Adrenal gland (tissue), 19 donors: ENCODE measurements at places on chromosomes 1 and 21. TPM values are rescaled to one million over a fixed set of nuclear protein-coding genes. Genes with fewer than 3 reads are reported as not detected.
A peak's percentile ranks its signal among the peaks of the same experiment; 100 is the strongest.

GRCh38 chr1:217781056-217781455 is 149.9 kb downstream of the SPATA17 start:
- no peak for DNase-seq

GRCh38 chr1:64516301-64516700 is 46.4 kb downstream of the CACHD1 start:
- no peak for DNase-seq

GRCh38 chr1:27519331-27520258 is 29.6 kb upstream of the WASF2 start:
- peak; percentile 91 for DNase-seq

DNA sequence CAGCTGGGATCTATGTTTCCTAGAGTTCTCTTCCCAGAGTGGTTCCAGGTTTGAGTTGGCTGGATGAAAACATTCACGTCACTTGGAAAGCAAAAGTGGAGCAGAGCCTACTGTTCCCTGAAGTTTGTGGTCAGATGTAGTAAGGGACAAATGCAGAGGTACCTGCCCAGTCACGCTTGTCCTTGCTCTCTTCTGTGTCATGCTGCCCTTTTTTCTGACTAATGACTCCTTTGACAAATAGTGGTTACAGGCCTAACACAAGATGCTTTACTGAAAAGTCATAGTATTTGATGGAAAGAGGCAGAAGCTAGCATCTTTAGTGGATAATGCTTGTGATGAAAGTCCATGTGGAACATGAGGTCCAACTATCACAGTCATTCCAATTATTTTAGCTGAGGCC is 881.4 kb upstream of the B3GALT2 start:
- no peak for DNase-seq

GRCh38 chr1:30984165-30984889 is 75.8 kb upstream of the SDC3 start:
- no peak for DNase-seq

HES2 gene
- not detected for total RNA-seq

FAM72D gene
- total RNA-seq: not detected

TNFRSF1B gene
- 49.9 TPM for total RNA-seq

CD1B gene
- not detected for total RNA-seq

CRTC2 gene
- 15.3 TPM for total RNA-seq

HSD11B1 gene
- 8.9 TPM for total RNA-seq

BARHL2 gene
- not detected for total RNA-seq

XCL1 gene
- total RNA-seq: not detected

LAMB3 gene
- 49.0 TPM for total RNA-seq
